ENCODE measurements at places on chromosomes 6 and 20. TPM values are rescaled to one million over a fixed set of nuclear protein-coding genes. Genes with fewer than 3 reads are reported as not detected.

- no peak for DNase-seq
These were observed 98.3 kb upstream of the SASH1 start for GRCh38 chr6:148244217-148244935.

- DNase-seq, result no peak
These were observed 477.1 kb upstream of the SPTLC3 start for GRCh38 chr20:12531626-12532025.

GRCh38 chr6:122622479-122622878 is 12.3 kb downstream of the PKIB start:
- DNase-seq, result no peak

DNA sequence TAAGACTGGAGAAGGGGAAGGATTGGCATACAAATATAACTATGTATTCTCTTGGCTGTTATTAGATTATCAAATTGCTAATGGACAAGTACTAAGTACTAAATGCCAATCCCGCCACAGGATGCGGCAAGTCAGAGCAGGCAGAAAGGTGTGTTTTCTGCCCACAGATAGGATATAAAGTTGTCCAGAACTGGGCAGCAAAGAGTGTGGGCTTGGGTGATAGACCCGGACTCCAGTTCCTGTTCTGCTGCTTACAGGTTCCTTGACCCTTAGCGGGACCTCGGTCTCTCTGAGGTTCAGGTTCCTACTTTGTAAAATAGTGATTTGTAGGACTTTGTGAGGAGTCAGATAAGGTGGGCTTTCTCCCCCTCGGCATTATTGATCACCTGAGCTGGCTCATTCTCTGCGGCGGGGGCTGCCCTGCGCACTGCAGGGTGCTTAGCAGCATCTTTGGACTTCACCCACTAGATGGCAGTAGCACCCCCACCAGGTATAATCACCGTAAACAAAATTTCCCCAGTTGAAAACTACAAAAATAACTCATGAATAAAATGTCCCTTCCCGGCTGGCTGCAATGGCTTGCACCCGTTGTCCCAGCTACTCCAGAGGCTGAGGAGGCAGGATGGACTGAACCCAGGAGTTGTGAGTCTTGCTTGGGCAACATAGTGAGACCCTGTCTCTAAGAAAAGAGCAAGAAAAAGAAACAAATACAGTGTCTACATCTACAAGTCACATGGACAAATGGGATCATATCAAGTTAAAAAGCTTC is 193.1 kb downstream of the DOK5 start:
- no peak for DNase-seq

DNA sequence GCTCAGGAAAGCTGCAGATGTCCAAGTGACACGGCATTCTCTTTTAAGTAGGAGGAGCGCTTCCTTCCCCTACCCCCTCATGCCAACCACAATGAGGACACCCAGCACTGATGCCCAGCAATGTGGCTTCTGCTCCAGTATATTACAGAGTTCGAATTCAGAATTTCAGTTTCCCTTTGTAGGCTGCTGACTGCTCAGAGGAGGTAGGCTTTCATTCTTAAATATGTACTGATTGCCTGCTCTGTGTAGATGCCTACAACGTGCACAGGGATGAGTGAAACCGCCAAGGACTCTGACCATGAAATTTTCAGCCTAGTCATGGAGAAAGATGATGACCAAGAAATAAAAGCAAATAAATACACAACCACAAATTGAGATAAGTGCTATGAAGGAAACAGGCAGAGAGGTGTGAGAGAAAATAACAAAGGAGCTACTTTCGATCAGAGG is 50.9 kb upstream of the TNFAIP3 start:
- DNase-seq, result no peak

- DNase-seq, result no peak
These were observed 25.2 kb downstream of the TRAM2 start for GRCh38 chr6:52551483-52552277.

- DNase-seq, result no peak
These were observed 28.1 kb downstream of the PTPN1 start for GRCh38 chr20:50538276-50538675.

The TP53RK gene
- total RNA-seq, result 65.8 TPM

The PAX1 gene
- total RNA-seq, result under 0.01 TPM
